CD4-positive, alpha-beta memory T cell (primary cell): ENCODE measurements at places on chromosomes 5 and 9. TPM values are rescaled to one million over a fixed set of nuclear protein-coding genes. Genes with fewer than 3 reads are reported as not detected.

DNA sequence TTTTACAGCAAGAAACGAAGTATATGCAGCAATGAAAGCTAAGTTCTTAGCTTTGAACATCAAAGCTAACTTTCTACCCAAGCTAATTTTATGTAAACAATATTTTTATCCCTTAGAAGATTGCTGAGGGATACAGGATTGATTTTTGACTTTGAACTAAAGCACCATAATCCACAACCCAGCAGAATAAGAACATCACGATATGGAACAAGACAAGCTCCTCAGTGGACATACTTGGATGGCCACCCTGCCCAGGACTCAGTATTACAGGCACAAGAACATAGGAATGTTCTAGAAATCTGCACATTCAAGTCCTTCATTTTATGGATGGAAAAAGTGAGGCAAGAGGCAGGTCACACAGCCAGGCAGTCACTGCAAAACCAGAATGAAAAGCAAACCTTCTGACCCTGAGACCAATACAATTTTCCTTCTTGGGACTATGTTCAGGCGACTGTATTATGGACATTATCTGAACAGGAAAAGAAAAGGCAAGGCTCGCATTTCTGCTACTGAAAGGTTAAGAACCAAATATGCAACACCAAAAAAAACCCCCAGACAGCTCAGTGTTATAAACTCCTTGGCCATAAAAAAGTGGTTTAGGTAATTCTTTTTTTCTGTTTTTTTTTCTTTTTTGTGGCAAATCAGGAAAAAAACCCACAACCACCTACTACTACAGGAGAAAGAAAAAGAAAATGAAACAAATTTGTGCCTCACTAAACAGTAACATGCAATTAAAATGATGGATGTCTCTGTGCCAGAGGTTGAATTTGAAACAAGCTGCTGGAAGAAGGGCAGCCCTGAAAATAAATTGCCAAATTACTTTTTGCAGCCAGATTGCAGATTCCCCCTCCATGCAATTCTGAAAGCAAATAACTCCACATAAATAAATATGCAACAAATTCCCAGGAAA, 25.4 kb downstream of the EPB41L4B start:
- DNase-seq: no peak

GRCh38 chr5:150026682-150027172, 26.2 kb downstream of the HMGXB3 start:
- DNase-seq: no peak

The RNF20 gene
- polyA plus RNA-seq: 23.6 TPM

GRCh38 chr5:40572937-40573336, 106.8 kb upstream of the PTGER4 start:
- DNase-seq: no peak

DNA sequence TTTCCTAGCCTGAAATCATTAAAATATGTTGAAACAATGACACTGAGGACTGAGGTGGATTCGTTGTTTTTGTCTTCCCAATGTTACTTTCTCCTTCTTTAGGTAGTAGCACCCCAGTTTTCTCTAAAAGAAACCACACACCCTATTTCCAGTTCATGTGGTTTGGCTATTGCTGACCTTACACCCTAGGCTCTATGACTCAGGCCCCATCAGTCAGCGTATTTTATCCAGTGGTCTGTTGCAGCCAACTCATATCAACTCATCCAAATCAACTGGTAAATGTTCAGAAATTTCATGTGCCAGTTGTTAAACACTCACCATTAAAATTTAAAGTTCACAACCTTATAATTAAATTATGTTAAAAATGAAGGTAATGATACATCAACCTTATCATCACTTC, 44.6 kb upstream of the NFIB start:
- no peak for DNase-seq

GRCh38 chr5:67221487-67222242, 25.1 kb upstream of the CD180 start:
- DNase-seq: peak; percentile 55

The IER5L gene
- polyA plus RNA-seq: 0.08 TPM

DNA sequence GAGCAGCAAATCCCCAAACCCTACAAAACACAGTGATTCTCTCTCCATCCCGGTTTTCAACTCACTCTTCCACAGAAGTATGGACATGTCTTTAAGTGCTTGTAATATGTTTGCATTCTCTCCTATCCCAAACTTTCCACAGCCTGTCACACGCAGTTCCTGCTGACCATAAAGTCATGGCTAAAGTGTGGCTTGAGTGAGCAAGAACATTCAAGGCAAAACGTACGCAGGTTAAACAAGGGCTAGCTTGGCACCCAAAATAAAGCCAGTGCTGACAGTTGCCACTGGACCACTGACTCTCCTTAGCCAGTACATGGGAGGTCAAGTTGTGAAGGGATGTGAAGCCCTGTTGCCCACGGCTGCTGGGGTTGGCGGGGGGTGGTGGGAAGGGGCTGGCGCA, 211.1 kb upstream of the IRX1 start:
- DNase-seq: no peak

DNA sequence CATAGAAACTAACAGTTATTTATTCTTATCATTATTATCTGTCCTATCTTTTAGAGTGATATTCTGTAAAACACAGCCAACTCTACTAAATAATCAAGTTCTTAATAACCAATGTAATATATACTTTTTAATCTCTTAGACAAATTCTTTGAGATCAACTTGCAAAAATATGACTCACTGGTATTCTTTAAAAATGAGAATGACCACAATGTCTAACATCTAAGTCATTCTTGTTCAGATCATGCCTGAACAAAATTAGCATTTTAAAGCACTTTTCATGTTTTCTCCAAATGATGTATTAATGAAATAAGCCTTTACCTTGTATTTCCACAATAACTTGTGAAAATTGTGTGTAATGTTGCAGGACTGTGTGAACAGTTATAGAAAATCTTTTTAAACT, 356.9 kb upstream of the RGMB start:
- no peak for DNase-seq
